Activated T-helper 2 cell treated with anti-CD3 and anti-CD28 coated beads, Interferon-gamma antibody, Interleukin-2, Interleukin-4, amounts not matched to agents 10 μg/mL and 5 μg/mL and 100 μg/mL, durations not matched to agents 14 hours and 24 hours and 36 hours (primary cell): ENCODE measurements at places on chromosomes 16 and 17.
A peak's percentile ranks its signal among the peaks of the same experiment; 100 is the strongest.

- DNase-seq: no peak
Observed at GRCh38 chr16:381012-381788, 578 bp downstream of the PGAP6 start.

DNA sequence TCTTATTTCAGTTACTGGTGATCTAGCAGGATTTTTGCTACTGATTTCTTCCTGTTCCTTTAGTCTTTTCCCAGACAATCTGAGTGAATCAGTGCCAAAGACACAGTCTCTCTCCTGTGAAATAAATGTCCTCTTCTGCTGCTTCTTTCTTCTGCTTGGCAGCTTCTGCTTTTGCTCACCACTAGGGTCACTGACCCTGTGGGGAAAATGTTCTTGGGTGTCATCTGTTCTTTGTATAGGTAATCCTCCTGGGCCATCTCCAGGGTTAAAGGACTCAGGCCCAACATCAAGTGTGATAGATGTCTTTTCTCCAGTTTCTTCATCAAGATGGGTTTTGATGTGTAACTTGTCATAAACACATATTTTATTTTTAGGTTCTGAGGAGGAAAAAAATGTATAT lies 5.2 kb downstream of the PALB2 start:
- DNase-seq: no peak

DNA sequence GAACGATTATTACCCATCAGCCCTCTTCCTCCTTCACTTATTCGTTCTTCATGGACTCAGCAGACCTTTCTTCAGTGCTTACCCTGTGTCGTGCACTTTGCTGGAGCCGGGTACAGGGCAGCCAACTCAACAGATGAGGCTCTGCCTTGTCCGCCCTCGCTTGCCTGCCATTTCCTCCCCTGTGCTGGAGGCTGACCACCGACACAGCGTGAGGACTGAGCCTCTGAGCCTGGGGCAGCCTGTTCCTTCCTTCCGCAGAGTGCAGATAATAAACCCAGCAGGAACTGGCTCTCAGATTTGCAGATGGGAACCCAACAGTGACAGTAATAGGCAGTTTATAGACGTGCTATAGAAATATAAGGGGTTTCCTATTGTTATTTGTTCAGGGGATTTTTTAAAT lies 7.0 kb upstream of the SLC39A11 start:
- no peak for DNase-seq

DNA sequence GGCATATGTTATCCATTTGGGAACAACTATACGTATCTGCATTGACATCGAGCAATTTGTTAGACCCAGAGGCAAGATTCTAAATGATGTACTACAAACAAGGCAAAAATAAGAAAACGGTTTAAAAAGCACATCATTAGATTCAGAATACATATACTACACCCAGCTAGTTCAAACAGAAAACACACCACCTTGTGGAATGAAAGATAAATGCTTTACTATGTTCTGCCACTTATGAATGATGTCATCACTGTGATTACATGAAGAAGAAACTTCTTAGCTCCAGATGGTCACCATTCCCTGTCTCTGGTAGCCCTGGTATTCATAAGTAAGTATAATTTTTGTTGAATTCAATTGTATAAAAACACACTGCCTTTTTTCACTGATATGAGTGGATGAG lies 7.8 kb downstream of the NACA2 start:
- DNase-seq: no peak

GRCh38 chr16:74573622-74574021 lies 33.3 kb downstream of the GLG1 start:
- no peak for DNase-seq

- no peak for DNase-seq
Observed at GRCh38 chr17:28391401-28391800, 14.6 kb downstream of the SLC46A1 start.

GRCh38 chr17:80981062-80981902 lies 10.4 kb upstream of the CHMP6 start:
- DNase-seq: peak; percentile 24

- no peak for DNase-seq
Observed at GRCh38 chr17:82107341-82107860, 9.4 kb upstream of the FASN start.

DNA sequence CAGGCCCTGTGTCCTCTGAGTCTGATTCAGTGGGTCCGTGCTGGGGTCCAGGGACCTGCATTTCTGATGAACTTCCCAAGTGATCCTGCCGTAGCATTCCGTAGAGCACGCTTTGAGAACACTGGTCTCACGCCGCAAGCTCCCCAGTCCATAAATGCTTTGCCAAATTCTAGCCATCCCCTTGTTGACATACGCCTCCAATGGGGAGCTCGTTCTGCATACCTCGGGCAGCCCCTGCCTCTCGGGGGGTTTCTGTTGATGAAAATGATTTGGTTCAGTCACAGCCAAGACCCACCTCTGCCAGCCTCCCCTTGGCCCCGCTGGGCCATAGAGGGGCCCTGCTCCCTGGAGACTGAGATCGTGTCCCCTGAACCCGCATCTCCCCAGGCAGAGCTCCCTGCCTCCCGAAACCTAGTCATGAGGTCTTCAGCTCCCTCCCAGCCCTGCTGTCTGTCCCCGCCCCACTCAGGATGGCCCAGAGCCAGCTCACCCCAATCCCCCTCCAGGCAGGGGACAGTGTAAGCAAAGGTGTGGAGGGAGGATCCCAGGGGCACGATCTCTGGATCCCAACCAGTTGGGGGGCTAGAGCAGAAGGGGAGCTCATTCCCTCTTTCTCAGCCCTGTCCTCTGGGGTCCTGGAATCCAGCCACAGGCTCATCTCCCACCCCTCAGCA lies 16.2 kb upstream of the SPNS2 start:
- no peak for DNase-seq

- no peak for DNase-seq
Observed at GRCh38 chr16:31413381-31413780, 14.8 kb downstream of the COX6A2 start.

DNA sequence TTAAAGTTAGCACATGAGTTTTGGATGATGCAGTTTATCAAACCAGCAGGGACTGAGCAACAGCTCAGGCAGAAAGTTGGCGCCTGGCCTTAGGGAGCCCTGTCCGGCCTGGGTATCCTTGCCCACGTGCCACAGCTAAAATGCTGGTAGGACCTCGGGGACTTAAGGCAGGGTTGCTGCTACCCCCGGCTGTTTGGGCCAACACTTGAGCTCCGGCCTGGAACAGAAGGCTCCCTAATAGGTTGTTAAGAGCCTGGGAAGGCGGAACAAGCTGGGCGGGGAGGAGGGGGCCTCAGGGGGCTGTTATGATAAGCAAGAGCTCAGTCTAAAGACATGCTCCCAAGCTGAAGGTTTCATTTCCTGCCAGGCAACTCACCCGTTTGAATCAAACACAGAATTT lies 39.7 kb downstream of the CUEDC1 start:
- no peak for DNase-seq

DNA sequence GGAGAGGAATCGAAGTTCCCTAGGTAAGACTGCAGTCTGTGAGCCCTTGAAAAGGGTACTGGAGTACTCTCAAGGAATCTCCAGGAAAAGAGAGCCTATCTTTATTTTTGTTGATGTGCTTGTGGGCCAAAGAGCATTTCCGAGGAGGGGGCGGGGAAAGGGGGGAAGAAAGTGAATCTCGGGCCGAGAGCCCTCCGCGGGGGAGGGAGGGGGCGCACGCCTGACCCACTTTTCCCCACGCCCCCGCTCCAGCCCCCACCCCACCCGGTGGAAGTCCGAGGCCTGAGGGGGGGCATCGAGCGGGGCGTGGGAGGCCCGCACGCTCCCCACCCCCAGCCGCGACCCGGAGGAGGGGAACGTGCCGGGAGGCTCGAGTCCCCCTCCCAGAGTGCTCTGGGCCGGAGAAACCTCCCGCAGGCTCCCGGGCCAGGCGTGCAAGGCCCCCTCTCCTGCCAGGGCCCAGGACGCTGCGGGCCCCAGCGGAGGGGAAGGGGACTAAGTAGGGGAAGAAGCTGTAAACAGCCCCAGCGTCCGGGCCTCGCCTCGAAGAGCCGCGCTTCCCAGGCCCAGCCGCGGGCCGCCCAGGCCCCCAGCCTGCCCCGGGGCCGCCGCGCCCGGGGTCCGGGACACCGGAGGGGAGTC lies 444 bp downstream of the HELZ start:
- no peak for DNase-seq

DNA sequence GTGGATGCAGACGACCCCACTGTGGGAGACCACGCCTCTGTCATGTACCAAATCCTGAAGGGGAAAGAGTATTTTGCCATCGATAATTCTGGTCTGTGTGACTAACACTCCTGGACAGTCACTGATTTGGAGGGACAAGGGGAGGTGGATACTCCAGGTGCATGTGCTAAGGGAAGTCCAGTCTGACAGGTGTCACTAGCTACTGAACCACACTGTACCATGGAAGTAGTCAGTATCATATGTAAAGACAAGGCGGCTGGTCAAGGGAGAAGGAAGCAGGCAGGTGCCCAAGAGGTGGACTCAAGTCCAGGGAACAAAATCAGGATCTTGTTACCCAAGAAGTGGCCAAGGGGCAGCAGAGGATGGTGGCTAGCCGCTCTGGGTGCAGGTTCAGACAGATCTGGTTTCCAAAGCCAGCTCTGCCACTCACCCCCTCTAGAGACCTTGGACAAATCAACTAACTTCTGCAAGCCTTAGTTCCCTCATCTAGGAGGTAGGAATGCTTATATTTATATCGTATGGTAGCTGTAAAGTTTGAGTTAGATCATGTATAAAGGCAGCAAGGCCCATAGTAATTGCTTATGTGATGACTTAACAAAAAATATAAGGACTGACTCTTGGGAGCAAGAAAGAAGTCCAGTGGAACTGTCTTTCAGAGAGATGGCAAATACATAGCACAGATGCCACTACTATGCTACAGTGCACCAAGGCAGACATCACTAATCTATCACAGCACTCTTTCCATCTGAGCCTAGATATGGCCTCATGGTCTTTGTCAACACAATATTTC lies 22.1 kb downstream of the CDH5 start:
- DNase-seq: no peak

- no peak for DNase-seq
Observed at GRCh38 chr16:73323880-73324279, 276.0 kb upstream of the ZFHX3 start.

GRCh38 chr16:31089199-31089598 lies 456 bp upstream of the PRSS53 start:
- no peak for DNase-seq

DNA sequence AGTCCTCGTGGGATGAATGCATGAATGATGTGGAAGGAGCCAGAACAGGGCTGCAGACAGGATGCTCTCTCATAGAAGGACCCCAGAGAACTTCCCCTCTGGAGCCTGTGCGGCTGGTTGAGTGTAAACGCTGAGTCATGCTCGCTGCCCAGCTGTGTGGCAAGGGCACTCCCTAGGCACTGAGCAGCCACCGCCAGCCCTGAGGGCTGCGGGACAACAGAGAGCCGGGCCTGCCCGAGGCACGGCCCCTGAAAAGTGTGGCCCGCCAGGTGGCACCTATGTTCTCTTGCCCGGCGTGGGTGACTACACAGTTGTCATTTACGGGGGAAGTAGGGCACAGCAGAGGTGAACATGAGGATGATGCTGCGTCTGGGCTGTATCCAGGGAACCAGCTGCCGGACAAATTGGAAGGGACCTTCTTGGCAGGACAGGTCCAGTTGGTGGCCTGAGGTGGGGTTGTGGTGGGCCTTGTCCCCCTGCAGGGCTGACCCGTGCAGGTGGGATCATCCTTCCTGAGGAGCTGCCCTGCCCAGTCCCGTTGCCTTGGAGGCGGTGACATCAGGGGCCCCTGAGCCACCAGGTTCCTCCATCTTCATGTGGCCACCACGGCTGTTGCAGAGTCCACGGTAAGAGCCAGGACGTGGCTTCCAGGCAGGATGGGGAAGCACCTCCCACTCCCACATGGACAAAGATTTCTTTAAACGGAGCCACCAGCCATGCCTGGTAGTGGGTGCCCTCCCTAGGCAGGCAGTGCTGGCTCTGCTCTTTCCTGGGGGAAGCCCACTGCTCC lies 94.8 kb upstream of the CBX4 start:
- no peak for DNase-seq

GRCh38 chr17:19900809-19901208 lies 33.1 kb upstream of the ULK2 start:
- DNase-seq: no peak

GRCh38 chr17:65406552-65406951 lies 154.9 kb downstream of the AXIN2 start:
- DNase-seq: no peak

DNA sequence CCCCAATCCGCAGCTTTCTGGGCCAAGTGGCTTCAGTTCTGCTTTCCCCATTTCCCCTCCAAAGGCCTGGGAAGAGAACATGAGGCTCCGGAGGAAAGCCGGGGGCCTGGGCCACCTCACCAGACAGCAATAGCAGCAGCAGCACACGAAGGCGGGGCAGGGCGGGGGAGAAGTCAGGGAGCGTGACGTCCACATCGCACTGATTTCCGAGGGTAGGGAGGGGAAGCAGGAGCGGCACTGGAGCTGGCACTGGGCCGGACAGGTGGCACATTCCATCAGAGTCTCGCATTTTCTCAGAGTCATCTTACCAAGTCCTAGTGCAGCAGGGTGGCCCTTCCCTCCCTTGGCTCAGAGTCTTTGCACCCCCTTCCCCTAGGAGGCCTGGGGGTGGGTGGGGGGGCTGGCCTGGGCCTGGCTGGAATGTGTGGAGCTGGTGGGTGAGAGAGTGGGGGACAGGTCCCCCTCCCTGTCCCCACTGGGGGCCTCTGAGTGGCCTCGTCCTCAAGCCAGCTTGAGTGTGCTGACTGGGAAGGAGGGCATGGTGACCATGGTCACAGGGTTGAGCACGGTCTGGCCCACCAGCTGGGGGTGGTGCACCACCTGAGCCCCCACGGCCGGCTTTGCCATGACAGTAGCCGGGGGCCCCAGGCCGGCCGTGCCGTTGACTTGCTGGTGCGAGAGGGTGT lies 14.3 kb downstream of the MNT start:
- DNase-seq: no peak

- no peak for DNase-seq
Observed at GRCh38 chr17:50145532-50146229, 4.8 kb downstream of the PPP1R9B start.

- peak; percentile 14 for DNase-seq
Observed at GRCh38 chr17:15436473-15437302, 30.7 kb downstream of the CDRT4 start.

DNA sequence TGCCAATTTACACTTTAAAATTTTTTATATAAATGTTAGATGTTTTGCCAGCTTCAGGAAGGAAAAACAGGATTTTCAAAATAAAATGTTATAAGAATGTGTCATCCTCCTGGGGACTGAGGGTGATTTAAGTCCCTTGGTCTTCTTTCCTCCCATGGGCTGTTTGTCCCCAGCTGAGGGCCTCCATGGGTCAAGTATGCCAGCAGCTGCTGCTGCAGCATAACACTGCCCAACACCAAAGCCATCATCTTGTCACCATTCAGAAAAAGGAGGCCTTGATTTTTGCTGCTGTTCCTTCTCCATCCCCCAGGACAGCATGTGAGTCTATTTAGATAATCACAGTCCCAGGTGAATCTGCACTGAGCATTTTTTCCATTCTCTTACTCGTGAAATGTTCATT lies 188.5 kb downstream of the LGALS9B start:
- DNase-seq: no peak
